Mesendoderm (in vitro differentiated cells): ENCODE measurements at places on chromosomes 7 and 10.

DNA sequence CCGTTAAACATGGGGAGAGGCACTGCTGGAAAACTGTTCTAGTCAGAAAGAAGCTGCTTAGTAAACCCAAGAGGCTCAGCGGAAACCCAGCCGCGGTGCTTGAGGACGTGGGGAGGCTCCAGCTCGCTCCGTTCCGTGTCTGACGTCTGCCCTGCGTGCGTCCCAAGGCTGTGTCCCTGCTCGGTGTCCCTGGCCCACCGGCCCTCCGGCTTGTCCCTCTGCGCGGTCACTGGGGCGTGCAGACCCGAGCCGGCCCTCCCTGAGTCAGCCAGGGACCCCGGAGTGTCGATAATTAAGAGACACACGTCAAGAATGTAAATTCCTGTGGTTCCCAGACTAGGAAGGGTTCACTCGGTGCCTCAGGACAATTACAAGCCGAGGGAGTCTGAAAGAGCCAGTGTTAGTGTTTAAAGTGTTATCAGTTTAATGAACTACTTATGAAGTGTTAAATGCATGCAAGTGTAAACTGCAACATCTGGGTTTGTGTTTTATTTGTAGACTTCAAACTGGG is 98.9 kb downstream of the WDR11 start:
- DNase-seq = peak; percentile 91

GRCh38 chr7:30650421-30650808 is 31.8 kb downstream of the CRHR2 start:
- peak; percentile 48 for DNase-seq

GRCh38 chr10:34816085-34816496 is 995 bp upstream of the PARD3 start:
- no peak for DNase-seq

- no peak for DNase-seq
Observed at GRCh38 chr10:106557951-106558733, 606.4 kb downstream of the SORCS1 start.

GRCh38 chr10:2917926-2918325 is 149.4 kb upstream of the PFKP start:
- DNase-seq = peak; percentile 71

- no peak for DNase-seq
Observed at GRCh38 chr7:42627101-42627500, 284.8 kb downstream of the C7orf25 start.

GRCh38 chr7:22577470-22578001 is 77.5 kb upstream of the STEAP1B start:
- no peak for DNase-seq

GRCh38 chr10:78434886-78435285 is 401.2 kb downstream of the RPS24 start:
- DNase-seq = no peak

GRCh38 chr7:79050603-79051002 is 402.9 kb downstream of the MAGI2 start:
- no peak for DNase-seq

DNA sequence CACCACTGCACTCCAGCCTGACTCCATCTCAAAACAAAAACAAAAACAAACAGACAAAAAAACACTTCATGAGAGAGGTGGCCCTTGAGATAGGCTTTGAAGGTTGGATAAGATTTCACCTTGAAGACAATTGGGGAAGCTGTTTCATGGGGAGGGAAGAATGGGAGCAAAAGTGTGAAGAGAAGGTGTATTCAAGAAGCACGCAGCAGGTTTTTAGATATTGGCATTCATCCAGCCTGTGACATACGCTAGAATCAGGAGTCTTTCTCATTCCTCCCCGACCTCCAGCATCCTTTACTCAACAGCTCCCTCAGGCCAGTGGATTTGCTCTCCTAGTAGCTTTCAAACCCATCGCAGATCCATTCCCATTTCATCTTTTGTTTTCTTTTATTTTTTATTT is 116.3 kb upstream of the FAM171A1 start:
- peak; percentile 59 for DNase-seq
